ENCODE measurements at places on chromosomes 3 and 15. TPM values are rescaled to one million over a fixed set of nuclear protein-coding genes. Genes with fewer than 3 reads are reported as not detected.

Gene SNTN
- not detected for total RNA-seq

Gene GPR149
- not detected for total RNA-seq

Gene NR1I2
- total RNA-seq = not detected

Gene GOLGA6L7
- total RNA-seq = not detected

- no peak overlapping the region for H3K4me3 ChIP-seq
- H3K4me1 ChIP-seq = peaks cover 8% of the 10 kb centered on the region
- no peaks in the 10 kb centered on the region for H3K27me3 ChIP-seq
- no peak overlapping the region for H3K27ac ChIP-seq
Observed at GRCh38 chr3:13427662-13428603, 7.8 kb upstream of the NUP210 start.

DNA sequence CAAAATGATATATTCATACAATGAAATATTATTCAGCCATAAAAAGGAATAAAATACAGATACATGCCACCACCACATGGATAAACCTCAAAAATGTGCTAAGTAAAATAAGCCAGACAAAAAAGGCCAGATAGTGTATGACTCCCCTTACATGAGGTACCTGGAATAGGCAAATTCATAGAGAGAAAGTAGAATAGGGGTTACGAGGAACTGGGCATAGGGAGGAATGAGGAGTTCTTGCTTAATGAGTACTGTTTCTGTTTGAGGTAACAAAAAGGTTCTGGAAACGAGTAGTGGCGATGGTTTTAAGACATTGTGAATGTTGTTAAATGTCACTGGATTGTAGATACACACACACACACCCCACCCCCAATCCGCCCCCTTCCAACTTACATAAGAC, 8.2 kb downstream of the RAF1 start:
- H3K36me3 ChIP-seq = no peaks in the 10 kb centered on the region
- no peak for DNase-seq
- no peaks in the 10 kb centered on the region for H3K27me3 ChIP-seq

DNA sequence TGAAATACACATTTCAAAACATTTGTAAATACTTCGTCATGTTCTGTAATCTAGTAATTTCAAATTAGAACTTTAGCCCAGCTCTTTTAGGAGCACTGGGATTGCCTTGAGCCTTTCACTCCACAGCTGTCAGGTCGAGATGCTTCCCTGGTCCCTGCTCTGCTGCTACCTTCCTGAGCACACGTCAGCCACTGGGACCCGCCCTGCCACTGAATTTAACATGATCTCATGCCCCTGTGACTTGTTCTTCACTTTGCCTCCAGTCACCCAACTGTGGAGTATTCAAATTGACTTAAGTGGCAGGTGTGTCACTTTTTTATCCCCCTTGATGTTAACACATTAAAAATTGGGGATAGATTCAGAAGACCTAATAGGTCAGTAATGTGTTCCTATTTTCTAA, 3.3 kb downstream of the ARRDC4 start:
- no peak overlapping the region for H3K27ac ChIP-seq
- peaks cover 11% of the 10 kb centered on the region for H3K4me1 ChIP-seq
- no peak for DNase-seq
- no peak overlapping the region for H3K4me3 ChIP-seq

DNA sequence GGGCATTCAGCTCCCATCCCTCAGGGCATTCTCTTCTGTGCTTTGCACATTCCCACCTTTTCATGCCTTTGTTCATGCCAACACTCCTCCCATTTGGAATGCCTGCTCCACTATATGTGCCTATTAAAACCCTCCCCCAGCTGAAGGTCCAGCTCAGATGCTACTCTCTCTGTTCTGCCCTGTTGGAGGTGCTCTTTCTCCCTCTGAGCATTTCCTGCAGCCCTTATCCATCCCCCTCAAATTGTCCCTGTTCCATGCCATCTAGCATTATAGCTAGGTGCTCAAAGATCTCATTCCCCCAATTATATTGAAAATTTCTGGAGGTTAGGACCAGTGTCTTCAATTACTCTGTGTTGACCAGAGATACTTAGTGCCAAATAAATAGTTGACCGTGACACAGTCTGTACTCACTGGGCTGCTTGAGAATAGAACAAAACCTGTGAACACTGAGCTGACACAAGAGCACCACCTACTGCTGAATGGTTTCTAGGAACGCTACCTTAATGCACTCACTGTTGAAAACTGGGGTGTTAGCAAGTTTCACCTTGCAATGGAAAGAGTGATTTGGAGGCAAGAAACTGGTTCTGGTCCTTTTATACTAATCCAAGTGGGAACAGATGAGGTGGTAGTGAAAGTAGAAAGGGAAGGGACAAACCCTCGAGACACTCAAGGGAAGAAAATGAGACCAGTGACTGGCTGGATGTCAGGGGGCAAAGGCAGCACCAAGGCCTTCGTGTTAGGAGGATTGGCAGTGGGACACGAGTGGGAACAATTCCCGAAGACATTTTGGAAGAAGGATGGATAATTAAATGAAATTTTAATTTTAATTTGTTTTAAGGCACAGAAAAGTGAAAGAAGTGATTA, 289.8 kb upstream of the ROPN1 start:
- H3K36me3 ChIP-seq = no peaks in the 10 kb centered on the region
- no peak for DNase-seq
- peaks cover 7% of the 10 kb centered on the region for H3K4me1 ChIP-seq
- no peak overlapping the region for H3K27ac ChIP-seq

DNA sequence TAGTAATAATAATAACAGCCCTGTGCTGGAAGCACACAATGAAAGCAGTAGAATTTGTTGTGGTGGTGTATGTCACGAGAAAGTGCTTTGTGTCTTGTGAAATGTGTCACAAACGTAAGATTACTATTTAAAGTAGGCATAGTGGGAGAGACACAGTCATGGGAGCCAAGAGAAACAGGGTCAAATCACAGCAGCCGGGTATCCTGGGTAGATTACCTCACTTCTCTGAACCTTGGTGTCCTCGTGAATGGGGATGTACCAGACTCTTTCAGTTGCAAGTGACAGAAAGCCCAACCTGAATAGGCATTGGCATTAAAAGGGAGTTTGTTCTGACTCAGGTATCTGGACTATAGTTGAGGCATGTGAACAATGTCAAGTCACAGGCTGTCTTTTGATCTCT, 29.1 kb upstream of the SRGAP3 start:
- DNase-seq = no peak
- no peak overlapping the region for H3K4me3 ChIP-seq
- H3K36me3 ChIP-seq = no peaks in the 10 kb centered on the region
- H3K27ac ChIP-seq = peak overlapping the region; percentile 39

GRCh38 chr15:41042851-41043250, 73.2 kb downstream of the INO80 start:
- H3K36me3 ChIP-seq = peaks cover 6% of the 10 kb centered on the region
- no peaks in the 10 kb centered on the region for H3K27me3 ChIP-seq
- H3K4me3 ChIP-seq = no peak overlapping the region
- H3K27ac ChIP-seq = no peak overlapping the region
- DNase-seq = no peak
- H3K4me1 ChIP-seq = no peaks in the 10 kb centered on the region

DNA sequence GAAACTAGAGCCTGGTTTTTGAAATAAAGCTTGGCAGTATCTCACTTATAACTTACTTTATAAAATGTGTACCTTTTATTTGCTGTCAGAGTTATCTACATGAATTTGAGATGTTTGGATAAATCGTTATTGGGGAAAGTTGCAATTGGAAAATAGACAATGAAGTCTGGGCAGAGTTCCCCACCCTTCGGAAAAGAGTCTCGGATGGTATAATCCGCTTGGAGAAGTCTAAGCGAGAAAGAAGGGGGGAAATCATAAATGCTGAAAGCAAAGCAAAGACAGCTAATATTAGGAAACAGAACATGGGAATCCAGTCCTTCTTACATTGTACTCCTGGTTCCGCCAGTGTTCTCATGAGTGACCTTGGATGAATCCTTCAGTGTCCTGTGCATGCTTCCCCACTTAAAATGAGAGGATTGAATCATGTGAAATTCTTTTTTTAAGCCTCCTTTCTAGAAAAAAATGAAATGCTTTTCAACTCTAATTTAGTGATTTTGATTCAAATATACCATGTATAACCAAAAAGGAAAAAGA, 162.4 kb downstream of the ATG7 start:
- H3K27ac ChIP-seq = peak overlapping the region; percentile 8
- no peaks in the 10 kb centered on the region for H3K27me3 ChIP-seq
- DNase-seq = no peak
- H3K4me3 ChIP-seq = no peak overlapping the region

- no peaks in the 10 kb centered on the region for H3K4me1 ChIP-seq
- no peak overlapping the region for H3K27ac ChIP-seq
- H3K36me3 ChIP-seq = no peaks in the 10 kb centered on the region
- no peaks in the 10 kb centered on the region for H3K27me3 ChIP-seq
Observed at GRCh38 chr15:61750271-61751084, 309.8 kb downstream of the VPS13C start.

- no peaks in the 10 kb centered on the region for H3K27me3 ChIP-seq
- H3K4me3 ChIP-seq = no peak overlapping the region
- H3K4me1 ChIP-seq = no peaks in the 10 kb centered on the region
Observed at GRCh38 chr15:48409623-48410022, 78.4 kb downstream of the DUT start.

DNA sequence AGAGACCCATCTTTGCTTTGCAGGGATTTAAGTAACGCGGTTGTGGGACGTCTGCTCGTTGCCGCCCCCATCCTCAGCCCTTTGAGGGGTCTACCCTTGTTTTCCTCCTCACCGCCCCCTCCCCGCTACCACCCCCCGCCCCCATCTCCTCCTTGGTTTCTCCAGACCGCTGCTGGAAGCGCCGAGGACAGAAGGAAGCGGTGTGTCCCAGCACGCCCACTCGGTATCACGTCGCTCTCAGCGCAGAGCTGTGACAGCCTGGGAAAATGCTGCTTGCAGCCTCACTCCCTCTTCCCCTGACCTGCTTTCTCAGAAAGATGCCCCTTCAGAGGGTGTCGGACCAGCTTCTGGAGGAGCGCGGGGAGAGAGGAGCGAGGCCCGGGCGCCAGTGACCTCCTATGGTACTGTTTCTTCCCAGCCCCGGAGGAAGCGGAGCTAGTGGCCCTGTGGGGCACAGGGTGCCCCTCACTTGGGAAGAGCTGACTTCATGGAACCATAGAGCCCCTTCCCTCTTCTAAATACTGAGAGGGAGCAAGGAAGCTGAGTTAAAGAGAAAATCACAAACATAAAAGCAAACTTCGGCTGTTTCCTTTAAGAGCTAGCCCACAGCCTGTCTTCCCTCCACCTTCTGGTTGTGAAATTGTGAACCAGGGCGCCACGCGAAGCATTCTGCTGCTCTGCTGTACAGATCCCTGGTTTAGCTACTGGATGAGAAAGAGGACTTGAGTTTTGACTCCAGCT, 698 bp downstream of the IL1RAP start:
- H3K27ac ChIP-seq = peak overlapping the region; percentile 78
- H3K4me1 ChIP-seq = peaks cover 8% of the 10 kb centered on the region
- no peaks in the 10 kb centered on the region for H3K27me3 ChIP-seq

- DNase-seq = peak; percentile 58
- H3K4me1 ChIP-seq = peaks cover 52% of the 10 kb centered on the region
- H3K4me3 ChIP-seq = no peak overlapping the region
Observed at GRCh38 chr3:172256101-172256734, 192.0 kb downstream of the GHSR start.

- no peak overlapping the region for H3K27ac ChIP-seq
- no peaks in the 10 kb centered on the region for H3K36me3 ChIP-seq
- no peak for DNase-seq
Observed at GRCh38 chr3:122272879-122273278, 52.2 kb upstream of the CSTA start.

DNA sequence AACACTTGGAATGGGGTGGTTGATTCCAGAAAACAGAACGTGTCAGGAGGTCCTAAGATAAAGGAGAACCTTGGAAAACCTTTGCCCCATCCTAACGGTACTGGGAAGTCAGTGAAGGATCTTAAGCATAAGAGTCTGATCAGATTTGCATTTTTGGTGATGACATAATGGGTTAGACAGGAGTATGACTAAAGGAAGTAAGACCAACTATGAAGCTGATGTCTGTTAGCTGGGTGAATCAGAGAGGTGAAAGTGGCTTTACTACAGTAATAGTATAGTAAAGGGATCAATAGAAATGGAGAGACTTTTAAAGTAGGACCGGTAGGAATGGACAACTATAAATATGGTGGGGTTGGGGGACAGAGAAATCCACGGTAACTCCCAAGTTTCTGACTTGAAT, 12.6 kb downstream of the GTF2A2 start:
- H3K4me3 ChIP-seq = no peak overlapping the region
- no peak for DNase-seq
- no peaks in the 10 kb centered on the region for H3K4me1 ChIP-seq
- no peaks in the 10 kb centered on the region for H3K27me3 ChIP-seq
- no peak overlapping the region for H3K27ac ChIP-seq

DNA sequence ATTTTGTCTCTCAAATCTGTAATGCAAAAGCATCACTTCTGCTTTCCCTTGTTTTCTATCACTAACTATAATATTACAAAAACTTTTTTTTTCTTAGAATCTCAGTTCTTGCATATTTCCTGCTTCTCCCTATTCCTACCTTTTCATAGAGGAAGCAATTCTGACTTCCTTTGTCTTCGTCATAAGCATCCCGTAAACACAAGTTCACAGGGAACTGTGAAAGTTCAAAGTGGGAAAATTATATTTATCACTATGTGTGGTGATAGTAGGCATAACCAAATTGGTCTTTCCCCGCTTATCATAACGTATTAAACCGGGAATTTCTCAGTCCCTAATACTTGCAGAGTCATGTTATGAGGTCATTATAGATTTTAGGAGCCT, 22.3 kb downstream of the CD200 start:
- H3K4me3 ChIP-seq = no peak overlapping the region
- no peak for DNase-seq
- H3K27me3 ChIP-seq = no peaks in the 10 kb centered on the region
- H3K36me3 ChIP-seq = no peaks in the 10 kb centered on the region
- no peak overlapping the region for H3K27ac ChIP-seq
- H3K4me1 ChIP-seq = peaks cover 3% of the 10 kb centered on the region

- H3K27me3 ChIP-seq = no peaks in the 10 kb centered on the region
- DNase-seq = no peak
- H3K36me3 ChIP-seq = no peaks in the 10 kb centered on the region
- H3K4me3 ChIP-seq = no peak overlapping the region
Observed at GRCh38 chr15:35777061-35777460, 231.1 kb upstream of the DPH6 start.

GRCh38 chr3:18483226-18483625, 58.1 kb upstream of the SATB1 start:
- DNase-seq = no peak
- no peaks in the 10 kb centered on the region for H3K36me3 ChIP-seq
- no peaks in the 10 kb centered on the region for H3K4me1 ChIP-seq
- H3K27ac ChIP-seq = no peak overlapping the region
- H3K4me3 ChIP-seq = no peak overlapping the region

DNA sequence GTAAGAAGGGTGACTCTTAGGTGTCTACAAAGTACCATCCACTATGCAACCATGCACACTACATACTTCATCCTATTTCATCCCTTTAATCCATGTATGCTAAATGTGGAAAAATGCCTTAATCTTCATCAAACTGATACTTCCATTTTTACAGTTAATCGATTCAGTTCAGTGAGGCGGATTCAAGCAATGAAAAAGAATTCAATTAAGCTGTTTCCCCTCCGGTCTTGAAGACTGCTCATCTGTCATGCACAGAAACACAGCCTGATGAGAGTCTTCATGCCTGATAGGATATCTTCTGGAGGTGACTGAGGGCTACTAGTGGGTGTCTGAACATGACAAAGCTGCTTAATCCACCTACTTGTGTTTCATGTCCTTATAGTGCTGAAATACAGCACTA, 270.6 kb upstream of the ALCAM start:
- H3K4me1 ChIP-seq = no peaks in the 10 kb centered on the region
- no peak overlapping the region for H3K4me3 ChIP-seq
- H3K27ac ChIP-seq = no peak overlapping the region
- DNase-seq = no peak
- no peaks in the 10 kb centered on the region for H3K36me3 ChIP-seq
- no peaks in the 10 kb centered on the region for H3K27me3 ChIP-seq

- H3K27ac ChIP-seq = no peak overlapping the region
- no peak overlapping the region for H3K4me3 ChIP-seq
- DNase-seq = no peak
- H3K27me3 ChIP-seq = no peaks in the 10 kb centered on the region
Observed at GRCh38 chr15:65862682-65863081, 6.6 kb upstream of the RAB11A start.

All from psoas muscle (tissue), 8 donors.